ENCODE measurements at places on chromosomes 4 and X. TPM values are rescaled to one million over a fixed set of nuclear protein-coding genes. Genes with fewer than 3 reads are reported as not detected.

GRCh38 chr4:134089885-134090284 lies 111.7 kb downstream of the PABPC4L start:
- no peak for DNase-seq

DNA sequence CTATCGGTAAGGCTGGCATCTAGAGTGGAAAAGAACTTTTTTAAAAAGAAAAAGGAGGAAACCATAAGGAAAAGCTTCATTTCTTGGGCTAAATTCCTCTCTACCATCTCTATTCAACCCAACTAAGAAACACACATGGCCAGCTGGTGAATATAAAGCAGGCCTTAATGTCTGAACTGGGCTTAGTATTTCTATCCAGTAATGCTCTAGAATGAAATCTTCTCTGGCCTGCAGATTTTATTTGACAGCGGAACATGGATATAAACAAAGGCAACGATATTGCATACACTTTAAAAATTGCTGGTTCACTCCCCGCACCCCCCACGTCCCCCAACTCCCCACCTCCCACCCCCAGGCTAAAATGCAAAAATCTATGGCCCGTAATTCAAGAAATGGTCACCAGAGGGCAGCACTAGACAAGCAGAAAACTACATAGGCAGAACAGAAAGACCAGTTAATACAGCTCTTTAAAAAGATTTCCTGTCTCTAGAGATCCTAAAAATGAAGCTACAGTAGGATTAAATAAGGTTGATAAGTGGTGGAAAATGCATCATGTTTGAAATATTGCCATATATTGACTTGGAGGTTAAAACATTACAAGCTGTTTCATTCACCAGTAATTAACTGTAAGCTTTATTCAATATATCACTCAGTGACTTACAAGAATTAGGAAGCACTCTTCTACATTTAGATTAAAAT lies 155.2 kb upstream of the GALNT7 start:
- DNase-seq, result peak; percentile 41

ABCG2 gene
- 5.1 TPM for total RNA-seq

- DNase-seq, result no peak
Observed at GRCh38 chrX:137425986-137426385, 139.9 kb upstream of the ZIC3 start.

DIAPH2 gene
- total RNA-seq, result 34.1 TPM

- no peak for DNase-seq
Observed at GRCh38 chr4:8252301-8253173, 17.0 kb upstream of the HTRA3 start.

RNF212 gene
- total RNA-seq, result 7.2 TPM

DNA sequence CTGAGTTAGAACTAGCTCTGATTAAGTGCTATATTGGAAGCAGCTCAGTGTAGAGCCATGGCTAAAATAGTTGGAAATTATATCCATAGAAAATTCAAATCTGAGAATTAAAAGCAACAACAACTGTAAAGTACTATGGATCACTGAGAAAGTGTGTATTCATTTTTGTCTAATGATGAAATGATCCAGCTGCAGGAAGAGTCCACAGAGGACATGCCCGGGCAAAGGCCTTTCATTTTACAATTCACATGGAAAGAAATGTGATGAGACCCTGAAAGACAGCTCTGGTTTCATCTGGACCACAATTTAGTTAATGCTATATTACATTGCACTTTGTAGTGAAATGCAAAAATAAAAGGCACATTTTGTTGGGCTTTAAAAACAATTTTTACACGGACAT lies 196.8 kb upstream of the FAT1 start:
- no peak for DNase-seq

DNA sequence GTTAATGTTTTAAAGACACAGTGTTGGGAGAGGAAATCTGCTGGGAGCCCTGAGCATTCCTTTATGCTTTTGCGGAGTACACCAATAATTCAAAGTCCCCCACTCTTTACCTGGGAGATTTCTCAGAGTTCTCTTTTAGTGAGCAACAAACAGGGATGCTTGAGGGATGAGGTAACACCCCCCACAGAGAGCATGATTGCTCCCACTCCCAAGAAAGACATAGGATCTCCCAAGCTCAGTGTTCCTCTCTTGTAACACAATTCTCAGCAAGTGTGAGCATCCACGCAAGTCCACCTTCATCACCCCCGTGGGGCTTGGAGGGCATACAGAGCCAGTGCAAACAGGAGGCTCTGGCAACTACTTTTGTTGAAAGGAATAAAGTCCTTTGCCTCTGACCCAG lies 36.1 kb downstream of the GSPT2 start:
- no peak for DNase-seq

- no peak for DNase-seq
Observed at GRCh38 chr4:858831-859451, 33.0 kb upstream of the CPLX1 start.

EPHA5 gene
- total RNA-seq, result not detected

GRCh38 chrX:16827225-16827624 lies 41.0 kb downstream of the TXLNG start:
- DNase-seq, result no peak

DNA sequence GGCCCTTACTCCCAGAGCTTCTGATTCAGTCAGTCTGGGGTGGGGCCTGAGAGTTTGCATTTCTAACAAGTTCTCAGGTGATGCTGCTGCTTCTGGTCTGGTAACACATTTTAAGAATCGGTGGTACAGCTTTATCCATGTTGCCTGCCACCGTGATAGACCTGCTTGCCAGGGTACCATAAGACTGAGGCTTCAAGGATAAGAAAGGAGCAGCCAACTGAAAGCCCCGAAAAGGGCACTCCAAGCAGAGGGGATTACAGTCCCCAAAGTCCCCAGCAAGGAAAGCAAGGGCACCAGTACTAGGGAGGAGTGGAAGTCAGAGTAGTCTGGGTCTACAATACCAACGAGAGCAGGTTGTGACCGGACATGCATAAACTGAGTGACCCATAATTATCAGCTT lies 49.8 kb downstream of the APOO start:
- no peak for DNase-seq

- DNase-seq, result no peak
Observed at GRCh38 chr4:14994242-14994641, 8.0 kb upstream of the CPEB2 start.

DNA sequence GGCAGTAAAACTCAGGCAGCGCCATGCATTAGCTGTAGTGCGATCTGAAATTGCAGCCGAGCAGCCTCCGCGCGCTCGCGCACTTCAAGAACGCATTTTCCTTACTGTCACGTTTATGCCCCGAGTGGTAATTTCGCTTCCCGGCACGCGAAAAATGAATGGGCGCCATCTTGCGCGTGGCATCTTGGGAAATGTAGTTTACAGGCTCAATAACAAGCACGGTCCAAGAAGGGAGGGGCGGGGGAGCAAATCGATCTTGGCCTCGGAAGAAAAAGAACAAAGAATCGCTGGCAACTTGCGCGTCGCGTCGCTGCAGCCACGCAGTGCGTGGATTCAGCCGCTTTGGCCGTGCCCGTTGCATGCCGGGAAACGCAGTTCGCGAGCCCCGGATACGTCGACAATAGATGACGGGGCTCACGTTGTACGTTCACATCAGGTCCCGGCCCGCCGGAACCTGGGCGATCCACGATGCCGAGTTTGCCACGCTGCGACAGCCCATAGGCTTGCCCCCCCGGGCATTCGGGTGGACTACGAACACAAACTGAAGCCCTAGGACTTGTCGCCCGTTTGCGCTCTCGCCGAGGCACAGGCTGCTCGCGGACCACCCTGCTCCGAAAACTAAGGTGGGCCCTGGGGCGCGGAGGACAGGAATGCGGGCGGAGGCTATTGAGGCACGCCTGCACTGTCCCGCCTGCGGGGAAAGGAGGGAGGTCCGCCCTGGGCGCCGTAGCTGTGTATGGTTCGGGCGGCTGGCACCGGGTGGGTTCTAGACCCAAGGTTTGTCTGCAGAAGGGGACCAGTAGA lies at the start of gene FTSJ1:
FTSJ1 (plus strand) TSS at position 426 of the 804 bp plus-strand sequence. CDS start 1,849 bp downstream, outside the sequence.
- DNase-seq, result peak; percentile 90

- DNase-seq, result peak; percentile 13
Observed at GRCh38 chr4:186554914-186555827, at the start of gene MTNR1A. MTNR1A (minus strand) TSS chr4:186555567; CDS start chr4:186555365, 202 bp downstream.
